Activated CD4-positive, alpha-beta memory T cell treated with anti-CD3 and anti-CD28 coated beads, Interleukin-2, amount 10 ng/mL, durations not matched to agents 7 days and 5 days (primary cell): ENCODE measurements at places on chromosomes 7 and 10.

GRCh38 chr7:108455551-108455997 lies 662 bp downstream of the NRCAM start:
- DNase-seq: no peak

DNA sequence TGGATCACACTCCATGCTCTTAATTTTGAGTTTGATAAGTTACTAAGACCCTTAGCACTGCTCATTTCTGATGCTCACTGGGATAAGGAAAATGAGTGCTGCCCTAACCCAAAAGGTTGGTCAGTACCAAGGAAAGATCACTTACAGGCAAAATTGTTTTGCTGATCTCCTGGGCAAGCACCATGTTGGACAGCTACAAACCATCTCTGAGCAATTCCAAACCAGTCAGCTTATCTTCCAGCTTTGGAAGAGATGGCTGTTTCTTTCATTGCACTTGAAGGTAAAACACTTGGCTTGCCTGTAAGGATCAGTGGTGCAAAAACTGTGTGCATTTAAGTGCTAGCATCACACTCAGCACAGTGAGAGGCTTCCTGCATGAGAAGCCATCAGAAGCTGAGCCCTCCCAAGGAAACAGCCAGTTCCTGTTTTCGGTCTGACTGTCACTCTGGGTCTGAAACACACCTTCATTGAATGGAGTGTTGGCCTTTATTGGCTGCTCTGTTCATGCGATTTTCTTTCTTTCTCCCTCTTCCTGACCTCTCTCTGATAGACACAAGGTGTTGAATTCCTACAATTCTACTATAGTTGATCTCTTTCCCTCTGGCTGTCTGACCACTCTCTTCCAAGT lies 126.4 kb upstream of the GHITM start:
- peak; percentile 24 for DNase-seq

DNA sequence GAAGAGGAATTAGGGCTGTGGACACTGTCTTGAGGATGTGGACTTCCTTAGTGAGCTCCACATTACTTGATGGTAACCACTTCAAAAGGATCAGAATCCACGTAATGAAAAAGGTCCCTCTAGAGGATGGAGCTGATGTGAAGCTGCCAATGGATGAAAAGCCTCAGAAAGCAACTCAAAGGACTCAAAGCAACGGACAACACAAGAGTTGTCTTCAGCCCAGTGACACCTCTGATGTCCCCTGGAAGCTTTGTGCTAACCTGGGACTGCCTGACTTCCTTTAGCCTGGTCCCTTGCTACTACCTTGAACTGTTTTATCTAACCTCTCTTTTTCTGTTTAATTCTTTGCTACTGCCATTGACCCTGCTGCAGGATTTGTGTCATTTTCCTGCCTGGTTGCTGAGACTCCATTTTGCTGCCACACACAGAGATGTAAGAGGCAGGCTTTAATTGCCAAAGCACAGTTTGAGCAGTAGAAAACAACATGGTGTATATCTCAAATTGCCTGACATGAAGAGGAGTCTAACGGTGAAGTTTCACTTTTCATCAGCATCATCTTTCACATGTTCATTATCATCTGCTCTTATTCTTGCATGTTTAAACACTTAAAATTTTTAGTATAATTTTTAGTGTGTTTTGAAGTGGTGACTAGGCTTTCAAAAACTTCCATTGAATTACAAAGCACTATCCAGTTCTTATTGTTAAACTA lies 11.1 kb upstream of the SGCE start:
- no peak for DNase-seq

- no peak for DNase-seq
Observed at GRCh38 chr10:3451516-3452172, 279.1 kb upstream of the PITRM1 start.

- no peak for DNase-seq
Observed at GRCh38 chr10:60358282-60358681, 31.4 kb downstream of the ANK3 start.

DNA sequence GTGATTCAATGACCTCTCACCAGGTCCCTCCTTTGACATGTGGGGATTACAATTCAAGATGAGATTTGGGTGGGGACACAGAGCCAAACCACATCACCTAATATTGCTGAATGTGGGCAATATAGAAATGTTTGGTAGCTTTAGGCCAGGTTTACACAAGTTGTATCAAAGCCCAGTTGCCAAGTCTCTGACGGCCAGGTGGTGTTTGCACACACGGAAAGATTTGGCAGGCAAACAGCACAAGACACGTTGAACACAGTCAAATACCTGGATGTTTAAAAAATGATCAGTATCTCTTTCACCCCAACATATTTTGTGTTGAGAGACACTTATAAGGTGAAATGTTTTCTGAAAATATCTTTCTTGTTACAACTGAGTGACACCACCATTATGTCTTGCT lies 294.4 kb upstream of the MKI67 start:
- no peak for DNase-seq

- no peak for DNase-seq
Observed at GRCh38 chr7:49396229-49396628, 377.2 kb upstream of the VWC2 start.

GRCh38 chr7:157568770-157569584 lies 232.2 kb downstream of the DNAJB6 start:
- peak; percentile 71 for DNase-seq

DNA sequence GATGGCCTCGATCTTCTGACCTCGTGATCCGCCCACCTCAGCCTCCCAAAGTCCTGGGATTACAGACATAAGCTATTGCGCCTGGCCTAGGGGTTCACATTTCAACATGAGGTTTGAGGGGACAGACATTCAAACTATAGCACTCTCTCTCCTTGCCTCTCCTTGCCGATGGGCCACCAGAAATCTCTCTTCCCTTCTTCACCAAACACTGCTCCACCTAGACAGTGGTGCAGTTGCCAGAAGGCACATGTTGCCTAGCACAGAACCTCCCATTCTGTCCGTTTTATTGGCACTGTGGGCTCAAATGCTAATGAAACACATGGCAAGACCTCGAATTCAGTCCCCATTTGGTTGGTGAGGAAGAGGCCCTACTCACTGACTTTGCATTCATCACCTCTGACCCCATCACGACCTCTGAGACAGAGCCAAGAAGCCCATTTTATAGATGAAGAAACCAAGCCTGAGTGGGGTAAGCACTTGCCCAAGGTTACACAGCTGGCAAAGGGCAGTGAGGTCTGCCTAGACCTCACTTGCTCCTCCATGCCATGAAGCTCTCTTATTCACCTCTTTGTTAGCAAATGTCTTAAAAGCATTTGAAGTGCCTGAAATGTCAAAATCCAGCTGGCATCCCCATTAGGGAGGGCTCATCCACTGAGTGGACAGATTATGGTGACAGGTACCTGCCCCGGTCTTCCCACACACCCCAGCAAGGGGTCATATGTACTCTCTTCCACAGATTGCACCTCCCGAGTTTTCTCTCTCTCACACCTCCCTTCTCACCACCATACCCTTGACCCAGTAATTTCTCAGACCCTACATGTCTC lies 34.0 kb downstream of the GPRIN2 start:
- DNase-seq: no peak

DNA sequence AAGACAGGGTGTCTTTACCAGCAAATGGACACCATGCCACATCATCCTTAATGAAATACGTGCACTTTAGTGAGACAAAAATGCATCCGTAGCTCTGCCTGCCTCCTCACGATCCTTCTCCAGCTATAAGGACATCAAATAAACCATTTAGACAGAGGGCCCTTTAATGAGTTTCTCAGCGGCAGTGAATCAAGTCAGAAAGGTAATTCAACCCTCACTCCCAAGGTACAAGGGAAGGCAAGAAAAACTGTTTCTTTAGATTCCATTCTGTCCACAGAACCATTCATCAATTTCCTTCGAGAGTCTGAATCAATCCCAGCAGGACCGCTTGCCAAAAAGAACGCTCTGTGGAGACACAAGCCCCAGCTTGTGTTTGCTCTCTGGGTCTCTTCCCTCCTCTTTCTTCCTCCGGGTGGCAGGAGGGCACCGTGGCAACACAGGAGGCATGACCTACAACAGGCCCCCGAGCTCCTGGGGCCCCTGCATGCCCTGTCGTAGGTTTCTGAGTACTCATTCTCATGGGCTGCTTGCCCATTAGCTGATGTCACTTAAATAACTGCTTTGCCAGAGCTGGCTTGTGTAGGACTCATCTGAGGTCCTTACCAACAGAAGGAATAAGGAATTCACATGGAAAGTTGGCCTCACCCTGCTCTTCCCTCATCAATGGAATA lies 297.8 kb upstream of the PRKCQ start:
- no peak for DNase-seq

GRCh38 chr7:142579946-142580345 lies 169.3 kb upstream of the PRSS1 start:
- DNase-seq: no peak

DNA sequence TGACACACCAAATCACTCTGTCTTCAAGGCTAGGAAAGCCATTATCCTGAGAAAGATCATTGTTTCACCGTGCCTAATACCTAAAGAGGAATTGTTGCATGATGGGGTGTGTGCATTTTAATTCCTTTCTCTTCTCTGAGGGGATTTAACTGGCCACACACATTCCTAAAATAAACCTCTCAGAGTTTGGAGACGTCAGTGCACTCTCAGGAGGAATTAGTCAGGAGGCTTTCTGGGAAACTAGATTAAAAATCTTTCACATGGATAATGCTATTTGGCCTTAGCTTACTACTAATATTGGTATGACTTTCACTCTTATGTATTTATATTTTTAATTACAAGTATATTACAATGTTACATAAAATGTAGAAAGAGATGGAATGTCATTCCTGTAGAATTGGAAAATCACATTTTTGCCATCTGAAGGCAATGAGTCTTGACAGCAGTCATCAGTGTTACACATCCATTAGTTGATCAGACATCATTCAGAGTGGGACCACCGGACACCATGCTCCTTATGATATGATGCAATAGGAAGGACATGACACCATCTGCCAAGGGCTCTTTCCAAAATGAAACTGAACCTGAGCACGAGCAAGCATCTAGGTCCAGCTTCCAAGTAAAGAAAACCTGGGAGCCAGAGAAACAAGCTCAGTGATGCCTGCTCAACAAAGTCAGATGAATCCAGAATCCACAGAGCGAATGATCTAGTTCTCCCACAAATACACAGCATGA lies 43.1 kb upstream of the TMEM273 start:
- DNase-seq: no peak

GRCh38 chr7:26034391-26034790 lies 117.6 kb upstream of the NFE2L3 start:
- DNase-seq: no peak

GRCh38 chr7:150787321-150788281 lies 12.6 kb downstream of the TMEM176B start:
- no peak for DNase-seq

GRCh38 chr10:73601486-73601921 lies 10.4 kb upstream of the USP54 start:
- no peak for DNase-seq

- peak; percentile 83 for DNase-seq
Observed at GRCh38 chr10:32332299-32332750, 14.6 kb downstream of the EPC1 start.

DNA sequence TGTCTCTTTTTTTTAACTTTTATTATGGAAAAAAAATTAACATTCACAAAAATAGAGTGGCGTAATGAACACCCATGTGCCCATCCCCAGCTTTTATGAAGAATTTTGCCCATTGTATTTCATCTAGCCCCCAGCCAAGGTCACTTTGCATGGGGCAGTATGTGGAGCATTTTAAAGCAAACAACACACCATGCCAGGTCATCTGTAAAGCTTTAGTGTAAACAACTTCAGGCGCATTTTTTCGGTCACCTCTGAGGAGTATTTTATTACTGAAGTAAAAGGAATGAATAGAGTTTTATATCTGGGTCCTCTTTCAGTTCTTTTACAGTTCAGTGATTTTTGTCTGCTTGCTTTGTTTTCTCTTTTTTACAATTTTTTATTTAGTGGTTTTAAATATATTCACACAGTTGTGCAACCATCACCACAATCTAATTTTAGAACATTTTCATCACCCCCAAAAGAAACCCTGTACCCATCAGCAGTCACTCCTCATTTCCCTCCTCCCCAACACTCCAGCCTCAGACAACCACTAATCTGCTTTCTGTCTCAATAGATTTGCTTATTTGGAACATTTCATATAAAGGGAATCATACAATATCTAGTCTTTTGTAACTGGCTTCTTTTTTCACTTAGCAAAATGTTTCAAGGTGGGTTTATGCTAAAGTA lies 87.9 kb downstream of the SLC37A3 start:
- DNase-seq: no peak

DNA sequence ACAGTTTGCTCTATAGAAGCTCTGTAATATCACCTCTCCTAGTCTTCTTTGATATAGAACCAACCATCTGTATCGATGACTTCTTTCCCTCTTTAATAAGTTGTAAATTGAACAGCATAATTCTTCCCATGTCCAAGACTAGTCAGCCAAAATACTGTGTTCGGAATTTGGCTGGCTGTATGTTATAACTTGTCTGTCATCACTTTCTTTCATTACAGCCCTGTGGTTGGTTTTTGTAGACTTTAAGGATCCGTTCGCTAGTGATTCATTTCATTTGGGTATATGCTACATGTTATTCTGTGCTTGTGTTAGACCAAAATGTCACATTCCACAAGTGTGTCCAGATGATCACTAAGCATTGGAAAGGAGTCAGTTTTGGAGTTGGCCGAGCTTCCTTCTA lies 155.4 kb upstream of the ITGB1 start:
- no peak for DNase-seq

GRCh38 chr7:101586906-101587677 lies 42.0 kb downstream of the MYL10 start:
- DNase-seq: no peak

DNA sequence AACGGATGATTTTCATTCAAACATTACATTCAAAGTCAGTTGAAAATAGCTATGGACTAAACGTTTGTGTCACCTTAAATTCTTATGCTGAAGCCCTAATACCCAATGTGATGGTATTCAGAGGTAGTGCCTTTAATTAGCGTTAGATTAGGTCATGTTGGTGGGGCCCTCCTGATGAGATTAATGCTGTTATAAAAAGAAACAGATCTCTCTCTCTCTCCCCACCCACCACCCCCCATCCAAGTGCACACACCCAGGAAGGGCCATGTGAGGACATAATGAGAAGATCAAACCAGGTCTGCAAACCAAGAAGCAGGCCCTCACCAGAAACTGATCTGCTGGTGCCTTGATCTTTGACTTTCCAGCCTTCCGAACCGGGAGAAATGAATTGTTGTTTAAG lies 44.2 kb downstream of the ZNF438 start:
- no peak for DNase-seq

- no peak for DNase-seq
Observed at GRCh38 chr7:96747418-96747940, 37.8 kb upstream of the SEM1 start.

GRCh38 chr10:11602358-11602757 lies 9.1 kb downstream of the USP6NL start:
- no peak for DNase-seq
